Pons (tissue), 1 donor: ENCODE measurements at places on chromosomes 5 and 9.

- DNase-seq, result no peak
These were observed 97.9 kb upstream of the PCSK1 start for GRCh38 chr5:96530901-96531300.

GRCh38 chr9:131399972-131400371 lies 6.1 kb downstream of the PRRC2B start:
- no peak for DNase-seq

DNA sequence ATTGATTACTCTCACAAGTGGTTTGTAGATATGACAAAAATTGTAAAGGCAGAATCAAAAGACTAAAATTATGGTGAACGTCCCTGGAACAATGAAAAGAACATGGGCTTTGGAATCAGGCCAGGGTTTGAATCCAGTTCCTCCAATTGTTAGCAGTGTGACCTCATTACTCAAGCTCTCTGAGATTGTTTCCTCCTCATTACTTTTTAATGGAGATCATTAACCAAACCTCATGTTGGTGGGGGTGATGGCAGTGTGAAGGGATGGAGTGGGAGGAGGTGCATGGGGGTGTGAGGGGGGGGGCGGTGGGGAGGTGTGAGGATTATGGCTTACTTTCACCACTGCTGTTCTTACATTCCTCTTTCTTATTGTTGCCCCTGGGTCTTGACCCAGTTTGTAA lies 44.1 kb upstream of the FOXE1 start:
- DNase-seq, result no peak

GRCh38 chr5:72363166-72363802 lies 43.1 kb downstream of the PTCD2 start:
- no peak for DNase-seq

- no peak for DNase-seq
These were observed 39.4 kb upstream of the HMCN2 start for GRCh38 chr9:130226112-130226511.
